Stimulated activated CD8-positive, alpha-beta memory T cell treated with anti-CD3 and anti-CD28 coated beads, Interleukin-15, amount 100 ng/mL, for 4 hours (primary cell): ENCODE measurements at places on chromosomes 12 and 14.

- DNase-seq: no peak
Observed at GRCh38 chr14:93078870-93079269, 36.9 kb downstream of the ITPK1 start.

GRCh38 chr12:123024819-123025391 lies 44.4 kb downstream of the ARL6IP4 start:
- DNase-seq: no peak

GRCh38 chr12:108341356-108341755 lies 2.2 kb upstream of the CMKLR1 start:
- DNase-seq: no peak

GRCh38 chr12:77062396-77062795 lies 3.0 kb downstream of the E2F7 start:
- DNase-seq: no peak
